Vagina (tissue), 2 donors: ENCODE measurements at places on chromosomes 7 and 10.
A peak's percentile ranks its signal among the peaks of the same experiment; 100 is the strongest.

DNA sequence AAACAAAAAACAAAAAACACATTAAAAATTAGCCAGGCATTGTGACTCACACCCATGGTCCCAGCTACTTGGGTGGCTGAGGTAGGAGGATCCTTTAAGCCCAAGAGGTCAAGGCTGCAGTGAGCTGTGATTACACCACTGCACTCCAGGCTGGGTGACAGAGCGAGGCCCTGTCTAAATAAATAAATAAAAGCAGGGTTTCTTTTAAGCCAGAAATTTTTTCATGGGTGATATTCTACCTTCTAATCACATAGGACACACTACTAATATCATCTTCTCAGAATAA is 14.2 kb upstream of the SVIL start:
- no peak for DNase-seq

DNA sequence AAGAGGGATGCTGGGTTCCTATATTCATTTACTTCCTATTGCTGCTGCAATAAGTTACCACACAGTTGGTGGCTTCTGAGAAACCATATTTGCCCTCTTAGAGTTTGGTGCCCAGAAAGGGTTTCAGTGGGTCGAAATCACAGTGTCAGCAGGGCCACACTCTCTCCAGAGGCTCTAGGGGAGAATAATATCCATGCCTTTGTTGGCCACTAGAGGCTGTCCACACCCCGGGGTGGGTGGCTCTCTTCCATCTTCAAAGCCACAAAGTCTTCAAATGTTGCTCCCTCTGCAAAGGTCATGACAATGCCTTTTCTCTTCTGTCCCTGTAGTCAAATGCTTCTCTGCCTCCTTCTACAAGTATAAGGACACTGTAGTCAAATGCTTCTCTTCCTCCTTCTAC is 989.4 kb downstream of the CCSER2 start:
- no peak for DNase-seq

GRCh38 chr7:139403601-139404000 is 43.9 kb downstream of the LUC7L2 start:
- no peak for DNase-seq

GRCh38 chr10:102743588-102744373 is at the start of gene WBP1L:
WBP1L (plus strand) TSS chr10:102743948; CDS start chr10:102744054, 106 bp downstream.
- peak; percentile 99 for DNase-seq

GRCh38 chr7:128003787-128004186 is 27.4 kb downstream of the LRRC4 start:
- no peak for DNase-seq

DNA sequence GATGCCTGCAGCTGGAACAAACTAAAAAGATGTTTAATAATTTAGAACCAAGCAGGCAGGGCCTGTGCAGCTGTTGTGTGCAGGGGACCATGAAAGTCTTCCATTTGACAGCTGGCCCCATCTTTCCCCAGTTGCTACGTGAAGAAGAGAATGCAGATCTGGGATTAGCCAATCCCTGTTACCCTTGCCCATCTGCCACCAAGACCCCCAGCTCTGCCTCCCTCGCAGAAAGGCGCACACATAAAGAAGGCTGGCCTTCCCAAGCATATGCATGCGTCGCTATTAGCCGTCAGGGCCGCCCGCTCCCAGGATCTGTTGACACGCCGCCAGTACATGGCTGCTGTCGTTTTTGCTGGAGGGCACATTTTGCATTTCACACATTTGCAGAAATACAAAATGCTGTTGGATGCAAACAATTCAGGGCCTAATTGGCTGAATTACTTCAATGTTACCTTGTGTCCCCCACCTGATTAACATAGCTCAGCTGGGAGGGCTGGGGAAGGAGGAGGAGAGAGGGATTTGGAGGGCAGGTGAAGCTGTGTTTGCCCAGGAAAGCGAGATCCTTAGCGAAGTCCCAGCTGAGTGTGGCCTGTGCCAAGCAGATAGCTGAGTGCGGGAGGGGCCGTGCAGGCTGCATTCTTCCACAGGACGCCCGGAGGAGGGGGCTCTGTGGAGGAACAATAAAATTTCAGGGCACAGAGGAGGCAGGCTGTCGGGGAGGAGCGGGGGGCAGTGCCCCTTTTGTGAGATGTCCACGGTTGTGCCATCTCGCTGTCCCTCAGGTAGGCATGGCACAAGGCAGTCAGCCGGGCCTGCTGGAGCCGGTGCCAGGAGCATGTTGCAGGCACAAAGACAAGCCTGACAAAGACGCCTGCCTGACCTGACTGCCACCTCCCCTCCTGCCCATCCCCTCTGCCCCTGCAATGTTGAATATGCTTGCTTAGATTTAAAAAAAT is 443.0 kb upstream of the MKI67 start:
- DNase-seq = no peak

DNA sequence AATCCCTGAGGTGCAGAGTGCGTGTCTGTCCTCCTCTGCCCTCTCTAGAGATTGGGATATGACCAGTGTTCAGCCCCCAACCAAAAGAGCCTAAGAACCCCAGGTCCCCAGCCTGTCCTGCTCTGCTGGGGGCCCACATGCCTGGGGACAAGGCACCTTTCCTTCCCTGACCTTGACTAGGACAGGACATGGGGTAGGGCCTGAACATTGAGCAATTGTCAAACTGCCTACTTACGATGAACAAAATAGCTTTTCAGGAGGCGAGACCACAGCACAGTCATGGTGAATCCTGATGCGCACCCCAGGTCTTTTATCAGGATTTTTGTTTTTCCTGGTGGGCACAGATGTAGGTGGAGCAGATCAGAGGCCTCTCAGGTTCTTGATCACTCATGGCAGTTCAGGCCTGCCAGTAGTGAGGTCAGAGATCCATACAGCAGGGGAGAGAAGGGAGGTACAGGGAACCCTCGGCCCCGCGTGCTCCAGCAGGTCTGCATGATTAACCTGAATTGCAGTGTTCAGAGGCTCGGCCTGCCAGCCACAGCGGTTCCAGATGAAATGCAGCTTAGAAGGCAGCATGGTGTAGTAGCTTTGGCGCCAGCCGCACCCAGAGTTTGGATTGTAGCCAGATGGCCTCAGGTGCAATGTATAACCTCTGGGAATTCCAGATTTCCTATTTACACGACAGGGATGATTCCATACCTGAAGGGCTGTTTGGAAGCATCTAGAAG is 191.3 kb downstream of the CUX1 start:
- DNase-seq = no peak

- DNase-seq = no peak
Observed at GRCh38 chr7:100682991-100683658, 9.6 kb downstream of the GNB2 start.

DNA sequence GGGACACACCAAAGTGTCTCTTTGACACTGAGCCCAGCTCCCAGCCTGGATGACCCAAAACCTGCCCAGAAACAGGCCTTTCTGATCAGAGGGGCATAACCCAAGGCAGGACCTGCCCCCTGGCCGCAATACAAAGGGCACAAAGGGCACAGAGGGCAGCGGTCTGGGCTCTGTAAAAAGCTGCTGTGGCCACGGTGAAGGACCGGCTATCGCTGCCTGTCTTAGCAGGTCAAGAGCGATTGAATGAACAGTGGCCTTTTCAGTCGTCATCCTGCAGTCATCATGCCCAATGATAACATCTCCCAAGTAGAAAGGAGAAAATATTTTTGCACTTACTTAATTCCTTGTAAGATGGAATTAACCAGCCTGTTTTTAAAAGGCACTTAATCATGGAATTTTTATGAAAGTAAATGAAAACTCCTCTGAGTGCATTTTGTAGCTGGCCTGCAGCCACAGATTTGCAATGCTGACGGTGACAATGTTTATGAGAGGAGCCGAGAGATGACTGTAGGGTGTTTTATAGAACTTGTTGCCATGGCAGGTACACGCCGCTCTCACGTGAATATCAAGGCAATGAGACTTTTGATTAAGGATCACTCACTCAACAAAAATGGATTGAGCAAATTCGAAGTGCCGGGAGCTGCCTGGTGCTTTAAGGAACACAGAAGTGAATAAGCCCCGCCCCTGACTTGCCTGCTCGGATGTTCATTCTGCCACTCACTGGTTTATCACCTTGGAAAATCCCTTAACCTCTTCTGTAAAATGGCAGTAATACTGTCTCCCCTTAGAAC is 47.3 kb upstream of the BHLHA15 start:
- DNase-seq = no peak

- DNase-seq = no peak
Observed at GRCh38 chr7:77458786-77459185, 42.6 kb upstream of the GSAP start.

GRCh38 chr10:74174521-74174920 is 23.5 kb downstream of the ADK start:
- DNase-seq = no peak

- DNase-seq = no peak
Observed at GRCh38 chr7:104296900-104297299, 31.5 kb upstream of the LHFPL3 start.

DNA sequence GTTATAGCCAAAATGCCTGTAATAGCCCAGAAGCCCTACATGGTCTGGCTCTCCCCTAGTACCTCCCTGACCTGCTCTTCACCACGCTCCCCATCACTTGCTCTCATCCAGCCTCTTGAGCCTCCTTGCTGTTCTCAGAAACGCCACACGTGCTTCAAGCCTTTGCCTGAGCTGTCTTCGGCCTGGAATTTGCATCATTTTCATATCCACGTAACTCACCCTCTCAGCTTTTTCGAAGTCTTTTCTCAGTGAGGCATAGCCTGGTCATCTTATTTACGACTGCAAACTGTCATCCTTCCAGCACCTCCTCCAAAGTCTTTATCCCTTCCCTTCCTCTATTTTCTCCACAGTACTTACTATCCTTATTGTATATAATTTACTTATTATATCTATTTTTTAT is 151.0 kb upstream of the AHR start:
- DNase-seq = no peak

- no peak for DNase-seq
Observed at GRCh38 chr7:130750755-130751154, 16.7 kb upstream of the KLF14 start.

- no peak for DNase-seq
Observed at GRCh38 chr7:137342828-137343261, 688 bp downstream of the PTN start.

DNA sequence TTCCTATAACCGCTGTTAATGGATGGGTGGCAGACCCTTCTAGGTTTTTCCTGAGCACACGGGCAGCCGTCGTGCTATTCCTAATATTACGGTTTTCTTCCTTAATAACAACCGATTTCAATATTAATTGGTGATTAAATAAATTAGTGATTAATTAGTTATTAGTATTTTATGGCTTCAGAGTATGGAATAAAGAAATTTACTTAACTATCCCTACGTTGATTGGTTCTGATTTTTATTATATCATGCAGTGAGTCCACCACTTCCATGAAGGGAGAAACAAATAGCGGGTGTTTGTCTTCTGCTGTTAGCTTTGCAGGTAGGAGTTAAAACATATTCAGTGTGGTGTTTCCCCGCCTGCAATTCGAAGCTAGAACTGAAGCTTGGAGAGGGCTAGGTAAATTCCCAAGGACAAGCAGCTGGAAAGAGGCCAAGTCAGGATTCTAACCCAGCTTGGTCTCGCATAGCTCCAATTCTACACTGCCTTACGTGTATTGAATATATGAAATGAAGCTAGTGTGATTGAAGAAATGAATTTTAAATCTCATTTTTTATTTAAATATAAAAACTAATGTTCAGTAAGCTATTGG is 928 bp upstream of the CSTF2T start:
- DNase-seq = no peak

GRCh38 chr10:78648256-78648860 is 420.4 kb upstream of the ZMIZ1 start:
- no peak for DNase-seq

GRCh38 chr10:120989279-120989678 is 138.1 kb downstream of the WDR11 start:
- no peak for DNase-seq

- no peak for DNase-seq
Observed at GRCh38 chr10:71197955-71198354, 14.4 kb upstream of the UNC5B start.

DNA sequence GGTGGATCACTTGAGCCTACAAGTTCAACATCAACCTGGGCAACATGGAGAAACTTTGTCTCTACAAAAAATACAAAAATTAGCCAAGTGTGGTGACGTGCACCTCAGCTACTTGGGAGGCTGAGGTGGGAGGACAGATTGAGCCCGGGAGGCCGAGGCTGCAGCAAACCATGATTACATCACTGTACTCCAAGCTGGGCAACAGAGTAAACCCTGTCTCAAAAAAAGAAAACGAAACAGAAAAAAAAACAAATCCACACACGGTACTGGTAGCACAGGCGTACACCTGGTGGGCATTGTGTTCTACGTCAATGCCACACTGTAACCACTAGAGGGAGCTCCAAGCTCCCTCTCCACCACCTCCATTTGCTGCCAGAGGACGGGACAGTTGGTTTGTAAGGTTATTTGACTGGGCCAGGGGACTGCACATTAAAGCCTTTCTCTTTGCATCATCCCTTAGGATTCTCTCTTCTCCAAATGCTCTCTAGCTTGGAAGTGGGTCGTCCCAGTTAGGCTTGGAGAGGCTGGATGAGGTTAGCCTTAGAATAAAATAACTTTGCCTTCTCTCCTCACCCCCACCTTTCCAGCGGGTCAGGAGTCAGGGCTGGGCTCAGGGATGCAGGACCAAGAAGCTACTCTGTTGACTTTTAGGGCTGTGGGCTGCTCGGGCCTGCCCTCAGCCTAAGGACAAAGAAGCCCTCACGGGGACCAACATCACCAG is 130.8 kb downstream of the SORBS1 start:
- DNase-seq = no peak

GRCh38 chr10:101771380-101771779 is 4.5 kb downstream of the FGF8 start:
- DNase-seq = no peak

DNA sequence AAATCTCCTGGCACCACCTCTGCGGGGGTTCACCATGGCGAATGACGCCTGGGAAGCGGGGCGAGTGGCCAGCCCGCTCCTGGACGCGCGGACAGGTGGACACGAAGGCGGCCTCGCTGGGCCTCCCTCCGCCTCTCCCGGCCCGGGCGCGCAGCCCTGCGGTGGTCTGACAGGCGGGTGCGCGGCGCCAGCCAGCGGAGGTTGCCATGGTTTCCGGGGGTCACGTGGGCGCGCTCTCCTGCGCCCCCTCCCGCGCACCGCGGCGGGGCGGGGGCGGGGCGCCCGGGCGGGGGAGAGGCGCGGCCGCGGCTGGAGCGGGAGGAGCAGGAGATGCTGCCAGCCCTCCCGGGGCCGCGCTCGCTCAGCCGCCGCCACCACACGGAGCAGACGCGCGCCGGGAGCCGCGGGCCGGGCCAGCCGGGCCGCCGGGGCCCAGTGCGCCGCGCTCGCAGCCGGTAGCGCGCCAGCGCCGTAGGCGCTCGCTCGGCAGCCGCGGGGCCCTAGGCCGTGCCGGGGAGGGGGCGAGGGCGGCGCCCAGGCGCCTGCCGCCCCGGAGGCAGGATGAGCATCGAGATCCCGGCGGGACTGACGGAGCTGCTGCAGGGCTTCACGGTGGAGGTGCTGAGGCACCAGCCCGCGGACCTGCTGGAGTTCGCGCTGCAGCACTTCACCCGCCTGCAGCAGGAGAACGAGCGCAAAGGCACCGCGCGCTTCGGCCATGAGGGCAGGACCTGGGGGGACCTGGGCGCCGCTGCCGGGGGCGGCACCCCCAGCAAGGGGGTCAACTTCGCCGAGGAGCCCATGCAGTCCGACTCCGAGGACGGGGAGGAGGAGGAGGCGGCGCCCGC is at the start of gene PRKAR2B:
Gene PRKAR2B (plus strand): TSS at position 359 of the 848 bp plus-strand sequence. CDS start 203 bp downstream, at position 562.
- no peak for DNase-seq

- no peak for DNase-seq
Observed at GRCh38 chr7:129665013-129665401, 53.5 kb downstream of the NRF1 start.

- no peak for DNase-seq
Observed at GRCh38 chr7:21198921-21199320, 229.0 kb upstream of the SP4 start.

GRCh38 chr10:101895781-101896180 is 52.2 kb upstream of the KCNIP2 start:
- DNase-seq = no peak

GRCh38 chr7:82697897-82698296 is 254.3 kb upstream of the CACNA2D1 start:
- DNase-seq = no peak
